Stimulated activated CD8-positive, alpha-beta memory T cell treated with anti-CD3 and anti-CD28 coated beads, Interleukin-7, amount 100 ng/mL, for 4 hours (primary cell): ENCODE measurements at places on chromosomes 13 and 19.

DNA sequence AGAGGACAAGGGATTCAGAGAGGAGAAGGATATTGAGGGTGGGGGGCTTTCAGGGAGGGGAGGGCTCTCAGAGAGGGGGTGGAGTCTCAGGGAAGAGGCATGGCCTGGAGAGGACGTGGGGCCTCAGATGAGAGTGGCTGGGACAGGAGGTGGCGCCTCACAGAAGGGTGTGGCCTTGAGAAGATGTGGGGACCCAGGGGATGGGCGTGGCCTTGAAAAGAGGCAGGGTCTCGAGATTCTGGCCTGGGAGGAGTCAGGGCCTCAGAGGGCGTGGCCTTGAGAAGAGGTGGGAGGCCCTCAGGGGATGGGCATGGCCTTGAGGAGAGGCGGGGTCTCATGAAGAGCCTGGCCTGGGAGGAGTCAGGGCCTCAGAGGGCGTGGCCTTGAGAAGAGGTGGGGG lies 23.7 kb upstream of the TNFSF14 start:
- DNase-seq, result no peak

DNA sequence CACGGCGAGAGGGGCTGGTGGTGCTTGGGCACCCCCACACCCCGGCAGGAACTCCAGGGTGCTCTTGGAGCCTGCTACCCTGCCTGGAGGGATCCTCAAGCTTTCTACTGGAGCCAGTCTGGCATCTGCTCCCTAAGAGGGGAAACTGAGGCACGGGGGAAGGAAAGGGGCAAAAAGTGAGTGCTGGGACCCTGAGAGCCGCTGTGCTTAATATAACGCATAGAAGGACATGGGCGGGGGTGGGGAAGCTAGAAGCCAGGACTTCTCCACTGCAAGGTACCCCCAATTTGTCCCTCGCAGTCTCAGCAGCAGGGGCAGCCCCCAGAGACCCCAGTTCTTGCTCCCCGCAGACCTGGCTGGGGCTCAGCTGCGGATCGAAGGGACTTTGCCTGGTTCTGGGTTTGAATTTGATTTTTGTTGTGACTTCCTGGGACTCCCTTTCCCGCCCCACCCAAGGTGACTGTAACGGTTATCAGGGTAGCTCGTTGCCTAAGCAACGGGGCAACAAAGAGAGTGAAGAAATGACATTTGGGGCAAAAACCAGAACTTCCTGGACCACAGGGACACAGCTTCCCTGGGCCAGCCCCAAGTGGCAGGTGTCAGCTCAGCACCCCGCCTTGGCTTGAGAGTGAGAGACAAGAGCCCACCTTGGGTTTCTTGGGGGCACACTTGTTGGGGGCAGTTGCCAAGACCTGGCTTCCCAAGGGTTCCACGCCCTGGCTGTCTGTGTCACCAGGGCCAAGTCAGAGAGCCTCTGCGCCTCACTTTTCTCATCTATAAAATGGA lies 638 bp downstream of the ADGRE5 start:
- peak; percentile 53 for DNase-seq

GRCh38 chr13:48410199-48410598 lies 2.7 kb downstream of the LPAR6 start:
- no peak for DNase-seq

DNA sequence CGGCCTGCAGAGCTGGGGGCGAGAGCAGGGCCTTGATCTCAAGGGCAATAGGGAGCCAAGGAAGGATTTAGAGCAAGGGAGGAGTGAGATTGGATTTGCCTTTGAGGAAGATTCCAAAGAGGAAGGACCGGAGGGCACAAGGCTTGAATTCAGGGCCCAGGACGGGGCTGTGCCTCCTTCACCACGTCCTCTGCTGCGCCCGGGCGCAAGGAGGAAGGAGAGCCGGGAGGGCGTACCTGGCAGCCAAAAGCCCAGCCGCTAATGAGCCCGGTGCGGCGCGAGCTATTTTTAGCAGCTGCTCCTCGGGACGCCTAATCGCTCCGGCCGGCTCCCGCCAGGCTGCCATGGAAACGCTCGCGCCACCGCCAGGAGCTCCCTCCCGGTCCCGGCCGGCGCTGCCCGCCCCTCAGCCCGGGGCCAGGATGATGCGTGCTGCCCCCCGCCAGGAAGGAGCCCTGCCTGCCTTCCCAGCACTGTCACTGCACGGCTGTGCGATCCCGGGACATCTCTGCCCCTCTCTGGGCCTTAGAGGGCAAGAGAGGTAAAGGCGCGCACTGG lies 31.3 kb downstream of the TINCR start:
- no peak for DNase-seq

DNA sequence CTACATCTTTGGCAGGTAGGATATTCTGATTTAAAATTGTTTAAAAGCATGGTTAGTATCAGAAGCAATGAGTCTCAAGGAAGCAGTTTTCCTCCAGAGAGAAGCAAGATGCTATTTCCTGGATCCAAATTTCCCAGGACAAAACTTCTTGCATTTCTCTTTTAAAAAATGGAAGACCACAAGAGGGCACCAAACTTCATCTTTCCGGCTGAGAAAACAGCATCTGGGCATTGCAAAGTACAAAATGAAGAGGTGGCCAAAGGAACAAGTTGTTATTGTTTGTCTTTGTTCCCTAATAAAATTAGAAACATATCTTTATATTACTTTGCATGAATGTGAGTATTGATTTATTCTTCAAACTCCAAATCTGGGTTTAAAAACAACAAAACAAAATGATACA lies 60.0 kb upstream of the LRCH1 start:
- no peak for DNase-seq

DNA sequence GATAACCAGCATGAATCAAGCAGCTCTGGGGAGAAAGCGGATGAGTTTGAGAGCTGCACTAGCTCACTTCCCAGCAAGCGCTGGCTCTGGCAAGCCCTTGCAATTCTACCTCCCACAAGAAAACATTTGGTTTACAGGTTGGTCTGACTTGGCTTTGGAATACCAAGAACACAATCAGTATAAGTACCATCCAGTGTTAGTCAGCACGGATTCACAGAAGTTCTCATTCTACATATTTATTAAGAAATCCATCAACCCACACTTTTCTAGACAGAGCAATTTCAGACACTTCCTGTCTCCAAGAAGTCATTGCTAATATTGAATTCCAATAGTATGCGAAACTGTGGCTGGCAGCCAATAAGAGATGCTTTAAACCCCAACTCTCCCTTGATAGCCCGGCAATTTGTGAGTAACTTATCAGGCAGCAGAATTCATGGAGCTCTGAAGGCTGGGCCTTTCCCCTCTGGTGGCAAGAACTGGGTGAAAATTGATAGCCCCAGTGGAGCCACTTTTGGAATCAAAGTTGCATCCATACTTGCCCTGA lies 59.4 kb upstream of the WASF3 start:
- DNase-seq, result no peak

DNA sequence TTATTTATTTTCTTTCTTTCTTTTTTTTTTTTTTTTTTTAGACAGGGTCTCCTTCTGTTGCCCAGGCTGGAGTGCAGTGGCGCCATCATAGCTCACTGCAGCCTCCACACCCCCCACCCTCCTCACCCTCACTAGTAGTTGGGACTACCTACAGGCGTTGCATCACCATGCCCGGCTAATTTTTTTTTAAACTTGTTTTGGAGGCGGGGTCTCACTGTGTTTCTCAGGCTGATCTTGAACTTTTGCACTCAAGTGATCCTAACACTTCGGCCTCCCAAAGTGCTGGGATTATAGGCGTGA lies 33.6 kb downstream of the GJA3 start:
- DNase-seq, result no peak

DNA sequence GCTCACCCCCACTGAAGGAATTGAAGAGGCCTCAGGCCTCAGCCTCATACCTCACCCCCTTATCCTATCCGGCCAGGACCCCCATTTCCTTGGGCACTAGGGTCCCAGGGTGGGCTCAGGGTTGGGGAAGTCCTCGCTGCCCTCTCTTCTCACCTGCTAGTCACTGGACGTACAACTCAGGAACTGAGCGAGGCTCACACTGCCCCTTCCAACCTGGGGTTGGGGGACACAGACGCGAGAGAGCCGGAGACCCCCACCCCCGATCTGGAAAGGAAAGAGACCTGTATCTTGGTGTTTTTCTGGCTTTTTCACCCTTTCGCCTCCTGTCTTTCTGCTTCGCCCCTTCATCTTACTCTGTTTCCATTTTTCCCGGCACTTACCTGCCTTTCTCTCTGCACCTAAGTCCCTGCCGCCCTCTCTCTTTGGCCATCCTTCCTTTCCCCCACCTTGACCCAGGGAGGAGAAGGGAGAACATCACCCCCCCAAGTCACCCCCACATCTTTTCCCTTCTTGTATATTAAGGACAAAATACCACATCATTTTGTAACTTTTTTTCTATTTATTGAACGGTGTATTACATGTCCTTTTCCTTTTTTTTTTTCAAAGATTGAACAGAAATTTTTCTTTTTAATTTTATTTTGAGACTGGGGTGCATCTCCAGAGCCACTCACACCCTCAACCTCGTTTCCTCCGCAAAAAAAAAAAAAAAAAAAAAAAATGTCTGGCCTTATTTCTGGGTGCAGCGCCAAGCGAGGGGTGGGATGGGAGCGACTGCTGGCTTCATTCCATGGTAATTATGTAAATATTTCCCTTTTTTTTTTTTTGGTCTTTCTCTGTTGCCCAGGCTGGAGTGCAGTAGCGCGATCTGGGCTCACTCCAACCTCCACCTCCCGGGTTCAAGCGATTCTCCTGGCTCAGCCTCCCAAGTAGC lies 36.6 kb downstream of the ZSWIM4 start:
- DNase-seq, result no peak

- no peak for DNase-seq
These were observed 24.6 kb downstream of the CDADC1 start for GRCh38 chr13:49272296-49272695.

GRCh38 chr19:6744381-6745301 lies 5.2 kb downstream of the TRIP10 start:
- DNase-seq, result no peak

GRCh38 chr19:18946335-18946734 lies 5.3 kb upstream of the HOMER3 start:
- no peak for DNase-seq

GRCh38 chr19:35861640-35862160 lies 5.0 kb downstream of the KIRREL2 start:
- DNase-seq, result no peak

DNA sequence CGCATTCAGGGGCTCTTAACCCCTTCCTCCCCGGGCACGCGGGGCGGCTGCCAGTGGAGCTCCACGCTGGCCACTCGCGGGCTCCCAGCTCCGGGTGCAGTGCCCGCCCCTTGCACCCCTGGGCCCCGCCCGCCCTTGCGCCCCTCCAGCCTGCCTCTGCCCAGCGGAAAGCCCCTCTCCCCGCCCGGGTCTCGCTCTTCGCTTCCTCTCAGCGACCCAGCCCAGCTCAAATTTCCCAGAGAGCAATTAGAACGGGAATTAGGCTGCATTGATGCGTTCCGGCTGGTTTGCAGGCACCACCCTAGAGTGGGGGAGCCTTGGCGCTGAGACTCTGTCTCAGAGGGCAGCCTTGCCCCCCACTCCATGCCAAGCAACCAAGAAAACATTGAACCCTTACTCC lies 1.8 kb upstream of the GSX1 start:
- DNase-seq, result no peak

DNA sequence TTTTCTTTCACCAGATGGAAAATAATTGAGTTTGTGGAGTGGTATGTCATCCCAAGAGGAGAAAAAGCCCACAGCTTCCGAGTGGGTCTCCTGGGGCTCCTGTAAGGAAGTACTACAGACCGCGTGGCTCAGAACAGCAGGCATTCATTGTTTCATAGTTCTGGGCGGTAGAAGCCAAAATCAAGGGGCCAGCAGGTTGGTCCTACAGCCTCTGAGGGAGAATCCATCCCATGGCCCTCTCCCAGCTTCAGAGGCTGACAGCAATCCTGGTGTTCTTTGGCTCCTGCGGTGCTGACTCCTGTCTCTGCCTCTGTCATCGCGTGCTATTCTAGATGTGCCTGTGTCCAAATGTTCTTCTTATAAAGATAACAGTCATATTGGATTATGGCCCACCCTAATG lies 362.6 kb downstream of the FGF14 start:
- no peak for DNase-seq

DNA sequence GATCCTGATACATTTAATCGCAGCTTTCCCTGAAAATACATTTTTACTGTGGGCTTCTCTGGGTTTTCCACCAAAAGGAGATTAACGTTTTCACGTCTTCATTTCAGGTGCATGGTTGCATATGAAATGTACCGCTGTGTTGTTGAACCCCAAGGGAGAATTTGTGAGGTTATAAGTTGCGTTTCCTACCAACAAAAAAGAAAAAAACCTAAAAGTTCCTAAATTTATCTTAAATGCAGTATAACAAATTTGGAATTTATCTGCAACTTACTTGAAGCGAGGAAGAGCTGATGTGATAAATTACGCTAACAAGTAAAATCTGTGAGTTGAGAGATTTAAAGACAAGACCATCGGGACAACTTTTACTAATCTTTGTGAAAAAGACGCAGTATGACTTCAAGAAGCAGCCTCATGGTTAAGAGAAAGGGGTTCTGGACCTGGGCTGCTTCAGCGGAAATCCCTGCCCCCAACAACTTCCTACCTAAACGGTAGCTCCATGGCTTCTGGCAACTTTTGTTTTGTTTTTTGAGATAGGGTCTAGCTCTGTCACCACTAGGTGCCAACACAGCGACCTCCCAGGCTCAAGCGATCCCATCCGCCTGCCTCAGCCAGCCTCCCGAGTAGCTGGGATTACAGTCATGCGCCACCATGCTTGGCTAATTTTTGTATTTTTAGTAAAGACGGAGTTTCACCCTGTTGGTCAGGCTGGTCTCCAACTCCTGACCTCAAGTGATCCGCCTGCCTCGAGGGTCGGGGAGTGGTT lies 958 bp upstream of the OBI1 start:
- DNase-seq, result no peak
